Activated CD8-positive, alpha-beta T cell treated with anti-CD3 and anti-CD28 coated beads, Interleukin-2, amount 10 ng/mL, durations not matched to agents 7 days and 5 days (primary cell): ENCODE measurements at places on chromosomes 3 and 15. TPM values are rescaled to one million over a fixed set of nuclear protein-coding genes. Genes with fewer than 3 reads are reported as not detected.

GRCh38 chr3:99852851-99853250 lies 35.2 kb downstream of the CMSS1 start:
- DNase-seq = no peak

- peak; percentile 83 for DNase-seq
Measured at GRCh38 chr3:53160660-53161449, at the start of gene PRKCD. Gene PRKCD (plus strand): TSS chr3:53161209. CDS start chr3:53178423, 17,214 bp downstream.

- DNase-seq = no peak
Measured at GRCh38 chr15:41982133-41982930, 10.0 kb upstream of the EHD4 start.

DNA sequence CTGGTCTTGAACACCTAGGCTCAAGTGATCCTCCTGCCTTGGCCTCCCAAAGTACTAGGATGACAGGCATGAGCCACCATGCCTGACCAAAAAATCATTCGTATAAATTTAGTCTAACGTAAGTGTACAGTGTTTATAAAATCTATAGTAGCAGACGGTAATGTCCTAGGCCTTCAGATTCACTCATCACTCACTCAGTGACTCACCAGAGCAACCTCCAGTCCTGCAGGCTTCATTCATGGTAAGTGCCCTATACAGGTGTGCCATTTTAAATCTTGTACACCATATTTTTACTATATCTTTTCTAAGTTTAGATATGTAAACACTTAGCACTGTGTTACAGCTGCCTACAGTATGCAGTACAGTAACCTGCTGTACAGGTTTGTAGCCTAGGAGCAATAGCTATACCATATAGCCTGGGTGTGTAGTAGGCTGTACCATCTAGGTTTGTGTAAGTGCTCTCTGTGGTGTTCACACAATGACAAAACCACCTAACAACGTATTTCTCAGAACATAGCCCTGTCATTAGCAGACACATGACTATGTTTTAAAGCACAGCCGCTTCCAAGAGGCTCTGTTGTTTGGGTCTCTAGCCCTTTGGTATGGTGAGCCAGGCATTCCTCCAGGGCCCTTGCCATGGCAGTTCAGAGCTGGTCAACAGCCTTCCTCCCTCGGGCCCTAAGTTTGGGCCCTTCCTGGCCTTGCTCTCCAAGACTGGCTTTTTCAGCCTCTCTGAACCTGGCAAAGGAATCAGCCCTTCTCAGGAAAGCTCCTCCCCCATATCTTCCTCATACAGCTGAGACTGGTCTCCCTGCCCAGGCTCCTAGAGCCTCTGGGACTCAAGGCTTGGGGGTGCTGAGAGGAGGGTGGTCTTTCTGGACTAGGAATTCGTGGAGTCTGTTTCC lies 1.9 kb upstream of the CCDC9B start:
- no peak for DNase-seq

- no peak for DNase-seq
Measured at GRCh38 chr3:162082516-162082915, 585.9 kb downstream of the OTOL1 start.

GRCh38 chr3:150786791-150787190 lies 23.8 kb upstream of the SIAH2 start:
- DNase-seq = peak; percentile 19

Gene PLSCR2
- not detected for total RNA-seq

Gene CPN2
- total RNA-seq = not detected

Gene LACTB
- total RNA-seq = 9.7 TPM

Gene CFAP20DC
- total RNA-seq = 1.6 TPM
